ENCODE measurements at places on chromosomes 11 and 22. TPM values are rescaled to one million over a fixed set of nuclear protein-coding genes. Genes with fewer than 3 reads are reported as not detected.

DNA sequence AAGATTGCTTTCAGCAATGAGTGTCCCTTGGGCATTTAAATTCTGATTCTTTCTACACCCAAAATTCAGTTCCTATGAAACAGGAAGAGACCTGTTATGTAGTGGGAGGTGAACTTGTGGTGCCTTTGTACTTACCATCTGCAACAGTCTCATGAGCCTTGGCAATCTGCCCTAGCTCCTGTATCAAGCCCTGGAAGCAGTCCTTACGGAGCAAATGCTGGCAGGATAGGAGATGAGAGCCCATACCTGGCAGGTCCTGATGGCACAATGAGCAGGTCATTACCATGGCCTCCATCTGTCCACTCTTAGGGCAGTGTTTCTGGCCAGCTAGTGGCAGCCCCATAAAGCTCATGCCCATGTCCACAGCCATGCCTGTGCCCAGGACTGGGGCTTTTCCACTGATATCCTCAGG, 10.8 kb downstream of the TRIM66 start:
- no peak for DNase-seq

The MUC2 gene
- total RNA-seq = 0.04 TPM

DNA sequence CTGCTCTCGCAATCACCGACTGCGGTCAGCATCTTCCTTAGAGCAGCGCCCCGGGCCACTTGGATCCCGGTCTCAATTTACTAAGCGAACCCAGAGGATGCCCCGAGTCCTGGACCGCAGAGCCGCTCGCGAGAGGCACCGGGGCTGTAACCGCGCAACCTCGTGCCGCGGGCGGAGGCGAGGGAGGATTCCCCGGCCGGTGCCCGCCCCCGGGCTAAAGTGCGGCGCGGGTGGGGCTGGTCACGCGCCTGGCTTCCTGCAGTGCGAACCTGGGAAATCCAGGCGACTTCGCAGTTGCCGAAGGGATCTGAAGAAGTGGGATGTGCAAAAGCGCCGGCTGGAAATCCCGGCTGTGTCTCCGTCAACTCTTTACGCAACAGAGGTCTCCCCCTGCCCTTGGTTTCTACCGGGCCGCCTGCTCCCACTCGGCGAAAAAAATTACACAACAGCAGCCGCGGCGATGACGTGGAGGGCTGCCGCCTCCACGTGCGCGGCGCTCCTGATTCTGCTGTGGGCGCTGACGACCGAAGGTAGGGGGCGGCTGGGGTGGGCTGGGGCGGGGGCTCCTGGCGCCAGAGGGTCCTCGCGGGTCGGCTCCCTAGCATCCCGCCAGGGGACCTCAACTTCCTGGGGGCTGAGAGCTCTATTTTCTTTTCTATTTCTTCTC, at the start of gene NCR3LG1:
Gene NCR3LG1, plus strand, starts transcription at position 291 of the 667 bp plus-strand sequence. Its CDS starts 170 bp downstream, at position 461.
- DNase-seq = peak; percentile 19

- DNase-seq = no peak
These were observed 42.1 kb downstream of the PAX6 start for GRCh38 chr11:31768749-31769640.

DNA sequence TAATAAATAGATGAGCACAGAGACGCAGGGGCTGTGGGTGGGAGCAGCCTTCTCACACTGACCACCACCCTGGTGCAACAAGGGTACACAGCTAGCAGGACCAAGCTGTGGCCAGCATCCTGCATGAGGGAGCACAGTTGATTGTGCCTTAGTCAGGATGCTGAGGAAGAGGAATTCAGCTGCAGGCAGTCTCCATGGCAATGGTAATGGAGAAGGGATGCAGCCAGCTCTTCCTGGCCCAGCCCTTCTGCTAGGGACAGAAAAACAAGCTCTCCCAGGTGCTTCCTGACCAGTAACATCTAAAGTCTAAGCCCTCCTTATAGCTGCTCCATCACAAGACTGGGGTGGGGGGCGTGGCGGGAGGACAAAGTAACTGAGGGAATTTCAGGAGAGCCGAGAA, 363.5 kb downstream of the BUD13 start:
- DNase-seq = no peak

The BCO2 gene
- 38.2 TPM for total RNA-seq

The TBRG1 gene
- 35.2 TPM for total RNA-seq

DNA sequence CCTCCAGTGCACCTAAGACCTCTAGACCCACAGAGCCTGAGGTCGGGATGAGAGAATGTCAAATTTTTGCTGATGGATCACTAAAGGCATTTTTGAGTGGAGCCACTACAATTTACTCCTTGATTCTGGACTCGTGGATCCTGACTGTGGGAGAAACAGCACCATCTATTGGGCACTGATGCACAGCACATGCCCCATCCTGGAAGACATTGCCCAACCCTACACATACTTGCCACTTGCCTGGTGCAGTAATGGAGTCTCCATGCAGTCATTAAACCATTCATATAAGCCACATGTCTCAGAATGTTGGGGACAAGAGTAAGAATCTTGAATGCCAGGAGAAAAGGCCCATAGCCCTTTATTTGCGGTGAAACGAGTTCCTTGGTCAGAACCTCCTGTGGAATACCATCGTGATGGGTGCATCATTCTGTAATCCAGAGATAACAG, 103.9 kb downstream of the GGTLC2 start:
- no peak for DNase-seq

The CRYBB2 gene
- total RNA-seq = not detected

The TRIM48 gene
- not detected for total RNA-seq

- DNase-seq = no peak
These were observed 87.0 kb upstream of the THY1 start for GRCh38 chr11:119509969-119510401.

The HBE1 gene
- total RNA-seq = 0.29 TPM

The OR51E2 gene
- 0.11 TPM for total RNA-seq

The MS4A6A gene
- total RNA-seq = not detected

- no peak for DNase-seq
These were observed 25.1 kb downstream of the KIAA1671 start for GRCh38 chr22:24977370-24978221.

DNA sequence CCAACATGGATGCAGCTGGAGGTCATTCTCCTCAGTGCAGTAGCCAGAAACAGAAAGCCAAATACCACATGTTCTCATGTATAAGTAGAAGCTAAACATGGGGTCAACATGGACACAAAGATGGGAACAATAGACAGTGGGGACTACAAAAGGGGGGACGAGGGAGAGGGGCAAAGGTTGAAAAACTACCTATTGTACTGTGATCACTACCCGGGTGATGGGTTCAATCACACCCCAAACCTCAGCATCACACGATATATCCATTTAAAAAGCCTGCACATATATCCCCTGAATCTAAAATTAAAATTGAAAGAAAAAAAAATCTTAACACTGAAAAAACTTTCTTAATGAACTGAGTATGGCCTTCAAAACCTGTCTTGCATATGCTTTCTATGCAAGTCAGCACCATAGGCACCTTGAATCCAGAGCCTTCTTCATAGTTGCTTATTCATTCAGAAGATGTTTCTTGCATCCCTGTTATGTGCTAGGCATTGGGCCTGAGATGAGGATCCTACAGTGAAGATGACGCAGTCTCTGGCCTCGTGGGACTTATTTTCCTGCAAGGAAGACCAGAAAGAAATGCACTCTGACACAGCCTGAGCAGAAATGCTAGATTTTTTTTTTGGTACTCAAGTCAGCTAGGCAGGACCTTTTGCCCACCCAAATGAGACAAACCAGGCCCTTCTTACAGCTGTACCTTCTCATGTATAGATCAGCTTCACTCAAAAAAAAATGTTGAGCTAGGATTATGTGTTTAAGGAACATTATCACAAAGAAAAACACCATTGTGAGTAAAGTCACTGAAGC, 21.0 kb downstream of the NNMT start:
- DNase-seq = no peak

DNA sequence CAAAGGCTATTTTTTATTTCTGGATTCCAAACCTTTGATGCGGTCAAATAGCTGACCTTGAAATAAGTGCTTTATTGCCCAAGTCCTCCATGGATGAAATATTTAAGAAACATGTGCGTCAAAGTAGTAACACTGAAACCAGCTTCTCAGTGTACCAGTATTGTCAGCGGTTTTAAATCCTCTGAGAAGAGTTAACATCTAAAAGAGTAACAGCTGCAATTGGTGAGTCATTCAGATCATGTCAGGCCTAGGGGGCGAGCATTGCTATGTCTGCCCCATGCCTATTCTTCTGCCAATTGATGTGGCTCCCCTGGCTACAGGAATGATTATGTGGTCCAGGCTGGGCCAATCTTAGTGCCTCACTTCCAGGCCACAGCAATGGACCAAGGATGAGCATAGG, 263.3 kb upstream of the SORL1-AS1 start:
- no peak for DNase-seq

DNA sequence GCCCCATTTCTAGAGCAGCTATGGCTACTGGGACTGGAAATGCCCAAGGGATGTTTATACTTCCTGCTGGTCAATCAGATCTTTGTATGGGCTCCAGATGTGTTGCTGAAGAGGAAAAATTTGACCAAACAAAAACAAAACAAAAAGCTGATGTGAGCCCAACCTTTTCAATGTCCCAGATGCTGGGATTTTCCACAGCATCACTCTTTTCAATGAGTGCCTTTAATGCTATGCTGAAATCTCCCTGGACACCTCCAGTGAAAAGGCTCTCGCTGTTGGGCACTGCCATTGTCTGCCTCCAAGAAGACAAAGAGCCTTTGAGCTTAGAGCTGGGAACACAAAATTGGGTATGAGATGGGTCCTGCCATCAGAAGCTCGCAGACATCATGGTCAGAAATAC, 671.9 kb downstream of the NTM start:
- no peak for DNase-seq

The CYP2D6 gene
- total RNA-seq = 7.2 TPM

The TIMM8B gene
- total RNA-seq = 51.9 TPM

GRCh38 chr11:59992425-59992824, 24.6 kb upstream of the OOSP4B start:
- no peak for DNase-seq

DNA sequence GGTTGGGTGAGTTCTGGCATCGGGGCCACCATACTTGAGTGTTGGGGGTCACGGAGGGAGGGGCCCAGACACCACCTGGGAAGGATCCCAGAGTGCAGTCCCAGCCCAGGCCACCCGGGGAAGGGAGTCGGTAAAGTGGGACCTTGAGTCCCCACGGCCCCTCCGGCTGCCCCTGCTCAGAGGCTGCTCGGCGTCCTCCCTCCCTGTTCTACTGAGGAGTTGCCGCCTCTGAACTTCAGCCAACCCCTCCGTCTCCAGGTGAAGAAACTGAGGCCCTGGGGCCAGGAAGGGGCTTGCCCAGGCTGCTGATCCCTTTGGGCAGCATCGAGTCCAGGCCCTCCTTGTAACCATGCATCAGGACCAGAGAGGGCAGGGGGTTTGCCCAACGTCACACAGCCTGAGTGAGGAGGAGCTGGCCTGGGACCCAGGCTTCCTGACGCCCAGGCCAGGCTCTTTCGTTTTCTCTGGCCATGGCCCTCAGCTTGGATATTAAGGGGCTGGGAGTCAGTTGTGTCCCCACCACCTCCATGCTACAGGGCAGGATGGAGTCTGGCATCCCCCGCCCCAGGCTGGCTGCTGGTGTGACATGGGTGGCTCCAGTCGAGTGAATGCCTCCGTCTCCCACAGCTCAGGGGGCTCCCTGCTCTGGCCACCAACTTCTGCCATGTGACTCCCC, 1.3 kb downstream of the PARVG start:
- no peak for DNase-seq

GRCh38 chr11:46071091-46071490, 50.2 kb downstream of the PHF21A start:
- no peak for DNase-seq

DNA sequence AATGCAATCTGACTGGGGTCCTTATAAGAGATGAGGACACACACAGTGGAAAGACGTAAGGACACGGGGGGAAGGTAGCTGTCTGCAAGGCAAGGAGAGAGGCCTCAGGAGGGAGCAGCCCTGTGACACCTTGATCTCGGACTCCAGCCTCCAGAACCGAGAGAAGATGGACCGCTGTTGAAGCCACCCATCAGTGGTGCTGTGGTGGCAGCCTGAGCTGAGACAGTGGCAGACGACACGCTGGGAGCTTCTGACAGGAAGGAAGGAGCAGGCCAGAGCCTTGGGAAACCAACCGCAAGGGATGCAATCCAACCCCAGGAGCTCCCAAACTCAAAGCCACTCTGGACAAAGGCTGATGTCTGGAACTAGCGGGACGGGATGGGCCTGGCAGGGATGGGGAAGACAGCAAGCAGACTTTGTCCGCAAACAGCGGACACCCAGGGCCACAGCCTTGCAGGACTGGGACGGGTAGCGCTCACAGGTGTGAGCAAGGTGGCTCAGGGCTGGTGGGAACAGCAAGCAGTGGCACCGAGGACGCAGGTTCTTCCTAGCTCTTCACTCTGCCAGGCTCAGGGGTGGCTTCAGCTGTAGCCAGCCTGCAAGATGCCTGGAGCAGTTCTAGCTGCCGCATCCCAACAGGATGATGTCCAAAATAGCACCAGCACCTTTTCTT, 10.9 kb downstream of the LTO1 start:
- no peak for DNase-seq

DNA sequence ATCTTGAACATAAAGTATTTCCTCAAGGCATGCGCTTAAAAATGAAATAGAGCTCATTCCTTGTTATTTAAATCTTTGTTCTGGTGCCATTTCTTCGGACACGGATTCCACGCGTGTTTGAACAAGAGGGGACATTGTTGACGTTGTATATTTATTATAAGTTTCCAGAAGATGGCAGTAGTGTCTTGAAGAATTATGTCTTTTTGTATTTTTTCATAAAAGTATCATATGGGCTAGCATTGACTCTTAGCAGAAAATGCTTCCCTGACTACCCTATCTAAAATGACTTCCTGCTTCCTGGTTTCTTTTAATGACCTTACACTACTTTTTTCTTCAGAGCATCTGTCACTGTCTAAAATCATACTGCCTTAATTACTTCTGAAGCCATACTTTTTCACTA, 20.4 kb downstream of the BIRC2 start:
- no peak for DNase-seq

GRCh38 chr11:103682318-103683184, 353.9 kb upstream of the DDI1 start:
- DNase-seq = peak; percentile 21

GRCh38 chr11:28836285-28837081, 728.3 kb downstream of the METTL15 start:
- no peak for DNase-seq

The ABTB2 gene
- 2.6 TPM for total RNA-seq

All from mesothelial cell of epicardium (in vitro differentiated cells).